D721Med (cell line): ENCODE measurements at places on chromosomes 3 and 15.

GRCh38 chr15:32856753-32857152 is 138.9 kb downstream of the GREM1 start:
- no peak for DNase-seq

DNA sequence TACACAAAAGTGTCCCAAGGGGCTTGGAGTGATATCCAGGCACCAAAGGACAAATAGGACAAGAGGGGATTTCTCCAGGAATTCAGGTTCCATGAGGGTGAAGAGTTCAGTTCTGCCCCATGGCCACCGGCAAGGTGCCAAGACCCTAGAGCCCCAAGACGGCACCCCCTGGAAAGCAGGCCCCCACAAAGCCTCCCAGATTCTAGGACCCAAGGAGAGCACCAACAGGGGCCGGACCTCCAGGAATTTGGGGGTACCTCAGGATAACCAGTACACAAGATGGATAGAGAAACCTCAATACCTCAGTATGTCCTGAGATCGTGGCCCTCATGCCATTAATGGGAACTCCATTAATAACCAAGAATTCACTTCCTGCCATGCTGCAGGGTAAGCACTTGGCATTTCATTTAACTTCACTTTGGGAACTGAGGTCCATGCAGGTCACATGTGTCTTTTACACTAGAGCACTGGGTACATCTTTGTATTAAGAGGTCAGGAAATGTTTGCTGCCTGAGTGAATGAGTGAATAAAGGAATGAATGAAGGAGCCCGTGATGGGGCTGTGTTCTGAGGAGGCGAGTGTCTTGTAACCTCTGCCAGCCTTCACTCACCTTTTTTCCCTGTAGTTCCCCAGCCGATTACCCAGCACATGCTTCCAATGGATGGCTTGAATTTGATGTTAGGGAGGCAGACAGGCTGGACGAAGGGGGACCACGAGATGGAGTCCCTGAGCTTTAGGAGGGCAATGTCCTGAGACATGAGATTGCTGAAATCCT is 15.5 kb upstream of the PRSS50 start:
- no peak for DNase-seq

DNA sequence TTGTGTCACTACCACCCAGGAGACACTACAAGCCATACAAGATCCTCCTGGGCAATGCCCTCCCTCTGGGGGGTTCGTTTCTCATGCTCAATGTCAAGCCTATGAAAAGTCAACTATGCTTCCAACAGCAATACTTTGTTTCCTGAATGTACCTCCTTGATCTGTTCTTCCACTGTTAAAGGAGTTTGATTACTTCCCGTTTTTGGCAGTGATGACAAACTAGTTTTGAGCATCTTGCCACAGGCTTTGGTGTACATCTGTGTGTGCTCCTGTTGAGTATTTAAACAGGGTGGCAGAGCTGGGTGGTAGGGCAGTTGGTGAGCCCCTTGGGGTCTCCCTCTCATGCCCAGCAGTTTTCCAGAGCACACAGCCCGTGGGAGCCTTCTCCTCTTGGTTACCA is 81.4 kb downstream of the IL12A start:
- no peak for DNase-seq

GRCh38 chr3:36484386-36484785 is 104.1 kb downstream of the STAC start:
- DNase-seq: no peak

- no peak for DNase-seq
Measured at GRCh38 chr15:45314960-45315359, 62.9 kb downstream of the SLC28A2 start.

GRCh38 chr3:70640481-70640880 is 328.0 kb upstream of the MDFIC2 start:
- no peak for DNase-seq

DNA sequence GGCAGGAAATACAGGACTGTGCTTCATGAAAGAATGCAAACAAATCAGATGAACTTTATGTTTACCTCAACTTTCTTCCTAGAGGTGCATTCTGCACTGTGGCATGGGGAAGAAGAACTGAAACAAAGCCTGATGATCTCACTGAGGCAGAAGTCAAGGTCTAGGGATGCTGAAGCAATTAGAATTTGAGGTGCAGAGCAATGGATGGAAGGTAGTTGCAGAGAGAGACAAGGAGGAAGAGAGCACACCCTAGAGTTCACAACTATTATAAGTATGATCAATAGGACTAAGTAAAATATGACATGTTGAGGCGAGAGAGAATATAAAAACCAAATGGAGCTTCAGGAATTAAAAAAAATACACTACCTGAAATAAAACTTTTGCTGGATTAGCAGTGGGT is 420.1 kb downstream of the EDEM1 start:
- DNase-seq: no peak

GRCh38 chr3:197001106-197001971 is 28.3 kb downstream of the MELTF start:
- DNase-seq: no peak

DNA sequence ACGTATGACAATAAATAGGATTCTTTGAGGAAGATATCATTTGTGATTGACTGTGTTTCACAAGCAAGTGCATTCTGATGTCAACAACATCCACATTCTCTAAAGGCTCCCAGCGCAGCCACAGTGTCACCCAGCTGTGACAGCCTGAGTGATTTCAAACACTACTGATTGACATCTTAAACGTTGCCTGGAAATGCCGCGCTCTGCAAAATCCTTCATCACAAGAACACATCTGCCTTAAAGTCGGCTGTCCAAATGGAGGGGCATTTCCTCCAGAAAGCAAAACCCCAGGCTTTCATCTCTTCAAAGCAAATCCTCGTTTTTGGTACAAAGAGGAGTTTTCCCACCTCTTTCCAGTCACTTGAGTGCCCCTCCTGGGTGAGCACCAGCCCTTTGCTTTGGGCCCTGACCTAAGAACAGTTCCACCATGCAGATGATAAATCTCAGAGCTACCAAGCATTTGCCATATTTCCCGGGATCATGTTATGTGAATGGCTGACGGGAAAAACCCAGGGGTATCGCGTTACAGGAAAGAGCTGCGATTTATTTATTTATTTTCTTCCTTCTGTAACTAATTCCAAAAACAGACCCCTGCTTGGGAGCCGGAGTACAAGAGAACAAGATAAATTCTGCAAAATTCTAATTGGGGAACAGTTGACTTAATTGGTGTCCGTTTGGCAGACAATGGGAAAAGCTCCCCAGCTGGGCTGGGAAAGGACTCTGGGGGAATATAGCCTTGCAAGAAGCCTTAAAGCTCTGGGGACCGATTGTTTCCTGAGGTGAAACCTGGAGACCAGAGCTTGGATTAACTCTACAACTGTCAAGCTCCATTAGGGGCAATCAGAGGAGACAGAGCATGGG is 703.8 kb upstream of the NR2F2 start:
- DNase-seq: no peak

DNA sequence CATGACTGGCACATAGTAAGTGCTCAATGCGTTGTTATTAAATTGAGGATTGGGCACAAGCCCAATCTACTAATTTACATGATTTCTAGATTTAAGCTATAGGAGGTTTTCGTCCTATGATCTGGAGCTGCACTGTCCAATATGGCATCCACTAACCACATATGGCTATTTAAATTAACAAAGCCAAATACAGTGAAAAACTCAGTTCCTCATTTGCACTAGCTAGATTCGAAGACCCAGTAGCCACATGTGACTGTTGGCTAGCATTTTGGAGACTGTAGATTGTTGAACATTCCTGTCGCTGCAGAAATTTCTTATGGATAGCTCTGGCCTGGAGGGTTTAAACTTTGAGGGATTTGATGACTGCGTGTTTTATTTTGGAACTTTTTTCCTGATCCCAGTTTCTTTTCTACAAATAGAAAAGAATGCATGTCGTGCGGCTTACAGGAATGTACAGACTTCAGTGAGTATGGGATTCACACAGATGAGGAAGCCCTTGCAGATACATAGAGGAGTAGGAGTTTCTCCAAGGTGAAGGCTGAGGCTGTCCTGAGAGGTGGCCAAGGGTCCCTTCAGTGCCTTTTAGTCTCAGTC is 82.8 kb downstream of the SLCO3A1 start:
- no peak for DNase-seq

DNA sequence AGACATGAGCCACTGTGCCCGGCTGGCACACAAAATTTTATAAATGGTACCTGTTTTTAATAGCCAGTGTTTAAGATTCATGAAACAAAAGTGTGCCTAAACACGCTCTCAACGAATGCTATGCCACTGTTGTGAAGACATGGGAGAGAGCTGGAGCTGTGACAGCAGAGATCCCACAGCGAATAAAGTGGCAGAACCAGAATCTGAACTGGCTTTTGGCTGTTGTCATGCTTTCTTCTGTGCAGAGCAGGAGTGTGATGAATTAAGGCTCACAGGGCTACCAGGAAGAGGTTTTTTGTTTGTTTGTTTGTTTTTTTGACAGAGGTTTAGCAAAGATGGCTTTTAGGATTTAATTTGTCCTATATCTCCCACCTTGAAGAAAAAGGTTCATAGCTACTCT is 14.5 kb downstream of the PTPRG start:
- DNase-seq: no peak

DNA sequence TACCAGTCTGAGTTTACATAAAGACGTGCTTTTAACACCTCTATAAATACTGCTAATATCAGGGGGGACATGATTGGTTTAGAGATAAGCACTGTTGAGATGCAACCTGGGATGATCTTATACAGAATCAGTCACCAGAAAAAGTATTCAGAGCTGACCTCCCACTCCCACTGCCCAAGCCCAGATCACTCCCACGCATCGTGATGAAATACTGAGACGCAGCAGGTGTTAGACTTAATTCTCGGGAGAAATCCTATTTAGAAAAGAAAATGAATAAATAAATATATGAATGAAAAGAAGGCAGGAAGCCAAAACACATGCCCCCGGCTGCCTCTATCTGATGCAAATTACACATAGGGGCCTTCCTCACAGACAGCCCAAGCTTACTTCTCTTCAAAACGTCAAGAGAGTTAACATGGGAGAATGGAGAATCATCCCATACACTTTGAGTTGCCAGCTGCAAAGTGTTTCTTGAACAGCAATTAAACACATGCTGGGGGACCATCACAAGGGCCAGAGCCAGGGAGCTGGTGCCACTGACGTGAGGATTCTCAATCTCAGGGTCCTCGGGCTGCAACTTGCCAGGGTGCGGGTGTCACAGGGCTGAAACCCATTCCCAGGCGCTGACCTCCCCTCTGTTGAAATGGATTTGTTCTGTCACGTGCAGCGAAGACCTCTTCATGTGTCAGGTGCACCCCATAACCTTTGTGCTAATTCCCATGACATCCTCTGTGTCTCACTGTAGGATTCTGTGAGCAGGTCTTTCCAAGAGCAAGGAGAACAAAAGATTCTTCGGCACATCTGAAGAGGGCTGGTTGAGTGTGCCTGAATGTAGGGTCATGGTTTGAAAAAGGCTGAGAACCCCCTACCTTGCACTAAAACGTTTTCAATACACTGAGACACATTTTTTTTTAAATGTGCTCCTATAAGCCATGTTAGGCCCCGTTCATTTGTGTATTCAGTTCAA is 764.2 kb upstream of the ARRDC4 start:
- DNase-seq: no peak

GRCh38 chr15:92696096-92696495 is 40.5 kb upstream of the FAM174B start:
- DNase-seq: no peak

DNA sequence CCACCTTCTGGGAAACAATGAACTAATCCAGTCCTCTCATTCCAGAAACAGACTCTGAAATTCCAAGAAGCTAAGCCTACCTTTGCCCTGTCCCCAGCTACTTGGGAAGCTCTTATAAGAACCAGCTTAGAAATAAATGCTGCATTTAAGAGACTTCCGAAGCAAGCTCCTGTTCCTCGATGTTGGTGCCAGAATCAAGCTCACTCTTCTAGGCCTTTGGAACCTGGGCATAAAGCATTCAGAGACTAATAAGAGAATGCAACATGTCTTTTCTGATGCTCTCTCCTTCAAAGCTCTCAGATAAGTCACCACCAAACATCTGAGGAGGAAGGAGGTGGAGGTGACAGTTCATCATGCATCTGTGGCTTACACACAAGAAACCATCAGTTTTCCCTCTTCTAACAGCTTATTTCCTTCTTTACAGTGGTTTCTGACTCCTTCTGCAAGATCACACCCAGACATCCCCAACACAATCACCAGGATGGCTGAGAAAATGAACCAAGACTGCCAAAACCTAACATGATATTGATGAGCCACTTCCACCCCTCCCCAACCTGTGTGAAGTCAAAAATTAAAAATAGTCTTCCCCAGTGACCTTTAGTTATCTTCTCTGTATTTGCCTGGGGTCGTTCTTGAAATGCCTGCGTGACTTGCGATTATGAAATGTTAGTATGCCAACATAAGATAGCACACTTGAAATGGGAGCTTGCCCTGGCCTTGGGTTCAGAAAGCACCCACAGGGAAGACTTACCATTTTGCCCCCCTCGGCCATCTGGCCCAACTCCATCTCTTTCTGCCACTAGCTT is 11.5 kb downstream of the ARHGEF3 start:
- DNase-seq: no peak

- no peak for DNase-seq
Measured at GRCh38 chr3:126394977-126395321, 240 bp downstream of the CFAP100 start.

DNA sequence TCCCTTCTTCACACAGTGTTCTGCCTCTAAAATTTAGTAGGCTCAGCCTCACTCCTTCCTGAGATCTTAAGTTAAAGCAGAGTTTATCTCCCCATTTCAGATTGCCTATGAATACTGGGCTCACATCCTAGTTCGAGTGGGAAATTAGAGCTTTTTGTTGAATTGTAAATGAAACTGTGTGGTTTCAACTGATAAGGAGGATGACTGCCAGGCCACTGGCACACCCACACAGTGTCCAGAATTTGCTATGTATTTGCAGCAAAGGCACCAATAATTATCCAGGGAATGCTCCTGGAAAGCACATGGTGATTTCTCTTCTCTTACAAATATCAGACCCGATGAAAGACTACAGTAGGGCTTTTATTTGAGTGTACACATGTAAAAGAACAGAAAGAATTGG is 308.1 kb upstream of the COL8A1 start:
- DNase-seq: no peak

GRCh38 chr3:178522200-178523052 is 13.8 kb upstream of the KCNMB2 start:
- no peak for DNase-seq

DNA sequence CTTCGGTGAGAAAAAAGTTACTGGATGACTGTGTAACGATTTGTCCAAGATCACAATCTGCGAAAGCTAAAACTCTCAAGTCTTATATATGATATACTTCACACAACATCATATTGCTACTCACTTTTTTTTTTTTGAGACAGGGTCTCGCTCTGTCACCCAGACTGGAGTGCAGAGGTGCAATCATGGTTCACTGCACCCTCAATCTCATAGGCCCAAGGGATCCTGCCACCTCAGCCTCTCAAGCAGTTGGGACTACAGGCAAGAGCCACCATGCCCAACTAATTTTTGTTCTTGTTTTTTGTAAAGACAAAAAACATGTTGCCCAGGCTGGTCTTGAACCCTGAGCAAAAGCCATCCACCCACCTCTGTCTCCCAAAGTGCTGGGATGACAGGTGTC is 5.4 kb upstream of the ATP13A4 start:
- no peak for DNase-seq
